ENCODE measurements at places on chromosomes 1 and 21.

- no peaks in the 10 kb centered on the region for H3K27me3 ChIP-seq
- H3K4me1 ChIP-seq = no peaks in the 10 kb centered on the region
- H3K36me3 ChIP-seq = no peaks in the 10 kb centered on the region
- no peak for DNase-seq
- H3K4me3 ChIP-seq = no peak overlapping the region
Measured at GRCh38 chr1:157584503-157584902, 13.4 kb downstream of the FCRL4 start.

GRCh38 chr1:198763298-198763714 is 124.5 kb downstream of the PTPRC start:
- no peaks in the 10 kb centered on the region for H3K4me1 ChIP-seq
- no peaks in the 10 kb centered on the region for H3K27me3 ChIP-seq
- no peaks in the 10 kb centered on the region for H3K36me3 ChIP-seq
- H3K4me3 ChIP-seq = no peak overlapping the region

- H3K36me3 ChIP-seq = no peaks in the 10 kb centered on the region
- H3K4me1 ChIP-seq = no peaks in the 10 kb centered on the region
- H3K27ac ChIP-seq = no peak overlapping the region
- H3K27me3 ChIP-seq = no peaks in the 10 kb centered on the region
- H3K4me3 ChIP-seq = no peak overlapping the region
Measured at GRCh38 chr1:220684890-220685289, 5.3 kb upstream of the C1orf115 start.

GRCh38 chr1:51519865-51520699 is 1.0 kb upstream of the EPS15 start:
- no peaks in the 10 kb centered on the region for H3K36me3 ChIP-seq
- no peaks in the 10 kb centered on the region for H3K4me1 ChIP-seq
- DNase-seq = no peak
- H3K4me3 ChIP-seq = no peak overlapping the region
- H3K27me3 ChIP-seq = no peaks in the 10 kb centered on the region
- H3K27ac ChIP-seq = no peak overlapping the region

GRCh38 chr1:4561205-4561604 is 93.2 kb upstream of the AJAP1 start:
- H3K27me3 ChIP-seq = no peaks in the 10 kb centered on the region
- H3K36me3 ChIP-seq = no peaks in the 10 kb centered on the region
- no peak for DNase-seq
- no peaks in the 10 kb centered on the region for H3K4me1 ChIP-seq
- H3K27ac ChIP-seq = no peak overlapping the region
- H3K4me3 ChIP-seq = no peak overlapping the region

DNA sequence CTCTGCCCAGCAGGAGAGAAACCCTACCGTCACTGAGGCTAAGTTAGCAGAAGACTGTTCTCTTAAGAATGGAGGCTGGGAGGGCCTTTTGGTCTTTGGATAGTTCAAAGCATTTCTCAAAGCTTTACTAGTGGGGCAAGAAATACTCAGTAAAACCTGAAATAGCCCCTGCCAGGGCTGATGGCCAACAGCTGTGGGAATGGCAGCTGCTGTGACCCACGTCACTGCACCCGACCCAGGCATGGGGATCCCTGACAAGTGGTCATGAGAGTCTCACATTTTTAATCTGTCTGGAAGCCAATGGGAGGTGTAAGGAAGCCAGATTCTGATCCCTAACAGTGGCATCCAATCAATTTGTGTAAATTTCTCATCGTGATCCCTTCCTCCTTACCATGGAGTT is 44.5 kb upstream of the ENAH start:
- H3K4me1 ChIP-seq = no peaks in the 10 kb centered on the region
- H3K36me3 ChIP-seq = no peaks in the 10 kb centered on the region
- no peak overlapping the region for H3K27ac ChIP-seq
- DNase-seq = no peak
- H3K27me3 ChIP-seq = no peaks in the 10 kb centered on the region

GRCh38 chr1:178160736-178161475 is 67.0 kb downstream of the RASAL2 start:
- H3K36me3 ChIP-seq = no peaks in the 10 kb centered on the region
- H3K4me1 ChIP-seq = no peaks in the 10 kb centered on the region
- no peaks in the 10 kb centered on the region for H3K27me3 ChIP-seq

DNA sequence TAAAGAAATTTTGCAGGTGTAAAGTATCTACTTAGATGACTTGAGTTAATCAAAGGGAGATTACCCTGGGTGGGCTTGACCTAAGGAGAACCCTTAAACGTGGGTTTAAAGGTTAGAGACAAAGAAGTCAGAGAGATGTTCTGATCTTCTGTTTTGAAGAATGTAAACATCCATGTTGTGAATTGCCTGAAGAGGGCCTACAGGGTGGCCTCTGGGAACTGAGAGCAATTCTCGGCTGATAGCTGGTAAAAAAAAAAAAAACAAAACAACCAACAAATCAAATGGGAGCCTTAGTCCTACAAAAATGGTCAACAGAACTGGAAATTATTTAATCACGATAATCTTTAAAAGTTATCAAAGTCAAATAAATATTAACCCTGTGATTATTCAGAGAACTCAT is 89.4 kb upstream of the BCL10 start:
- H3K36me3 ChIP-seq = no peaks in the 10 kb centered on the region
- no peaks in the 10 kb centered on the region for H3K27me3 ChIP-seq
- H3K27ac ChIP-seq = no peak overlapping the region

GRCh38 chr1:198798923-198799386 is 160.1 kb downstream of the PTPRC start:
- no peaks in the 10 kb centered on the region for H3K36me3 ChIP-seq
- H3K4me3 ChIP-seq = no peak overlapping the region
- no peak overlapping the region for H3K27ac ChIP-seq
- H3K4me1 ChIP-seq = no peaks in the 10 kb centered on the region
- no peak for DNase-seq

DNA sequence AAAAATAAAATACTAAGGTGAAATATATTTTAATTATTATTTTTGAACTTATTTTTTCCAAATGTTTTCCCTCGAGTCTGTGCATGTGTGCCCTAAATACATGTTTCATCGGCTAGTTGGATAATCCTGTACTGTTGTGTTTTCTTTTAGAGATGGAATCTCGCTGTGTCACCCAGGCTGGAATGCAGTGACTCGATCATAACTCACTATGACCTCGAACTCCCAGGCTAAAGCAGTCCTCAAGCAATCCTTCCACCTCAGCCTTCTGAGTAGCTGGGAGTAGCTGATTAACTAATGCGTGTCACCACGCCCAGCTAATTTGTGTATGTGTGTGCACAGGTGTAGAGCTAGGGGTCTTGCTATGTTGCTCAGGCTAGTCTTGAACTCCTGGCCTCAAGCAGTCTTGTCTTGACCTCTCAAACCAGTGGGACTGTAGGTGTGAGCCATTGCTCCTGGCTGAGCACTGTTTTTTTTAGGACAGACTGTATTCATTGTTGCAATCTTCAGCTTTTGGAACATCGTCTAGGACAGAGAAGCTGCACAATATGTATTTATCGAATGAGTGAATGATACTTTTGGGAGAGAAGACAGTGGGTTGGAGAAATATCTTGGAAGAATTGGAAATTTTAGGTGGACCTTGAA is 4.8 kb upstream of the TMCO1 start:
- no peak for DNase-seq
- no peak overlapping the region for H3K27ac ChIP-seq
- H3K27me3 ChIP-seq = no peaks in the 10 kb centered on the region
- 0 out of 2 replicates have a peak, but pooled peaks cover 5% of the 10 kb centered on the region for H3K36me3 ChIP-seq
- no peak overlapping the region for H3K4me3 ChIP-seq
- no peaks in the 10 kb centered on the region for H3K4me1 ChIP-seq

- H3K4me1 ChIP-seq = no peaks in the 10 kb centered on the region
- H3K27me3 ChIP-seq = peaks cover 2% of the 10 kb centered on the region
- H3K27ac ChIP-seq = no peak overlapping the region
Measured at GRCh38 chr1:20429296-20429695, 56.7 kb downstream of the CAMK2N1 start.

- no peak overlapping the region for H3K27ac ChIP-seq
- no peak overlapping the region for H3K4me3 ChIP-seq
- H3K27me3 ChIP-seq = no peaks in the 10 kb centered on the region
- no peak for DNase-seq
- H3K4me1 ChIP-seq = no peaks in the 10 kb centered on the region
Measured at GRCh38 chr1:107782217-107782845, 182.6 kb downstream of the VAV3 start.

DNA sequence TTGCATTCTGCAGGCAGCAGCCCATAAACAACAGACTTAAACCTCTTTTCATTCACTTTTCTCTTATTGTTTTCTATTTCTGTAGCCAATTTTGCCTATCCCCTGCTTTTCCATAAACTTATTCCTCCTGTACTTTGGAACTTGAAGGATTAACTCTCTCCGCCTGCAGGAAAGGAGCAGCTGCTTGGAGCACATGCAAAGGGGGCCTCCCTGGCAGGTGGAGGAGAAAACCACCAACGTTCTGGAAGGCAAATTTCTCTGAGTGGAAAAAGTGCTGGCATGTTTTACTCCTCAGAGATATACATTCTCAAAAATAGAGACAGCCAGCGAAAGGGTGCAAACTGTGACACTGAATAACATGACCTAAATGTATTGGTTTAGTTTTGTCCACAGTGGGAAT is 33.6 kb downstream of the RGS21 start:
- H3K36me3 ChIP-seq = no peaks in the 10 kb centered on the region
- no peaks in the 10 kb centered on the region for H3K4me1 ChIP-seq
- H3K27me3 ChIP-seq = no peaks in the 10 kb centered on the region
- no peak for DNase-seq
- H3K4me3 ChIP-seq = no peak overlapping the region

DNA sequence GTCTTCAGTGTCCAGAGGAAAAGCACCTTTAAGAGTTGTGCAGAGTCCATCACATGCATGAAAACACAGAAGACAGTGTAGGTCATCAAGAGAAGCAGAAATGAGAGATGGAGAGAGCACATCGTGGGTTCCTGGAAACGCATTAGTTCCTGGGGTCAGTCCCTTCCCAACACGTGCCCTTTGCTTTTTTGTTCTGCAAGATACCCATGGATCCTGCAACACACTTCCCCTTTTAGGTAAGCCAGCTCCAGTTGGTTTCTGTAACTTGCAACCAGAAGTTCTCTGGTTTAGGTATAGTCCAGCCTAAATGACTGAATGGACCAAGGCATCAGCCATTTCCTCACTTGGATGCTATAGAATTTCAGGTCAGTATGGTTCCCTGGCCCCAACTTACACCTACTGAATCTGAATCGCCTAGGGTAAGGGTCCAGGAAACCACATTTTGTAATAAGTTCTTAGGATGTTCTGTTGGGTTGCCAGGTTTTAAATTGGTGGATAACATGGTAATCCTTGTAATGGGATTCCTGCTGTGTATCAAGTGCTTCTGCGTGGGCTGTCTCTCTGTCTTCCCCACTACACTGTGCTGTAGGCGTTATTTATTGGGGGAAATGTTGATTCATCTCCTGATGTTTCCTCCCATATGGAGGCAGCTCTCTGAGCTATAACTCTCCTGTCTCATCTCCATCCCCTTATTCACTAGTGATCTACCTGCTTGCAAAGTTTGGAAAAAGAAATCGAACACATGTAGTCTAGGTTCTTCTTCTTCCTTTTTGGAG is 230.6 kb downstream of the TNR start:
- H3K4me1 ChIP-seq = no peaks in the 10 kb centered on the region
- H3K4me3 ChIP-seq = no peak overlapping the region
- H3K36me3 ChIP-seq = no peaks in the 10 kb centered on the region

DNA sequence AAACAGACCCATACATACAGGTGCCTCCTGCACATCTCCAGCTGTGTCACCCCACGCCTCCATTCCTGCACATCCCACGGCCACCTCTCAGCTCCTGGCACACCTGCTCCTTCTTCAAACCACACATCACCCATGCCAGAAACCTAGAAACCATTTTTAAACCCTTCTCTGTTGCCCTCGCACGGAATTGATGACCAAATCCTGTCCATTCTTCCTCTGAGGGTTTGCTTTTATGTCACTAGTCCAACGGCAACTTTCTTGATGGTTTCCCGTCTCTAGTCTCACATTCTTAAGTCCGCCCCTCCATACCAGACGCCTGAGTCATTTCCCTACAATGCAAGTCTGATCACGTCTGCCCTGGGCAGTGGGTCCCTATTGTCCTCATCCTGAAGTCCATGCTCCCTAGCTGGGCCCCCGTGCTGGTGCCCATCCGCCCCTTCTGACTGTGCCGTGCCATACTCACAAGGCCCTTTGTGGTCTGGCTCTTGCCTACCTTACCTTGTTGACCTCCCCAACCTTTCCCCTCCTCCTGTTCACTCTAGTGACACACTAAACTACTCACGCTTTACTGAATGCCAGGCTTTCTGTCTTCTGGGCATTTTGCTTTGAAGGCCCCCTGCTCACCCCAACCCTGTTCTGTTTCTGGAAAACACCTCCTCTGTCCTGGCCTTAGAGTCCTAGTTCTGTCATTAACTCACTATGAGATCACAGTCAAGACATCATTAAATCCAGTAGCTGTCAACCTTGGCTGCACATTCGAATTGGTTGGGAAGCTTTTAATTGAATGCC is 17.6 kb downstream of the SLC2A1 start:
- no peaks in the 10 kb centered on the region for H3K27me3 ChIP-seq
- H3K36me3 ChIP-seq = peaks cover 33% of the 10 kb centered on the region
- DNase-seq = no peak

DNA sequence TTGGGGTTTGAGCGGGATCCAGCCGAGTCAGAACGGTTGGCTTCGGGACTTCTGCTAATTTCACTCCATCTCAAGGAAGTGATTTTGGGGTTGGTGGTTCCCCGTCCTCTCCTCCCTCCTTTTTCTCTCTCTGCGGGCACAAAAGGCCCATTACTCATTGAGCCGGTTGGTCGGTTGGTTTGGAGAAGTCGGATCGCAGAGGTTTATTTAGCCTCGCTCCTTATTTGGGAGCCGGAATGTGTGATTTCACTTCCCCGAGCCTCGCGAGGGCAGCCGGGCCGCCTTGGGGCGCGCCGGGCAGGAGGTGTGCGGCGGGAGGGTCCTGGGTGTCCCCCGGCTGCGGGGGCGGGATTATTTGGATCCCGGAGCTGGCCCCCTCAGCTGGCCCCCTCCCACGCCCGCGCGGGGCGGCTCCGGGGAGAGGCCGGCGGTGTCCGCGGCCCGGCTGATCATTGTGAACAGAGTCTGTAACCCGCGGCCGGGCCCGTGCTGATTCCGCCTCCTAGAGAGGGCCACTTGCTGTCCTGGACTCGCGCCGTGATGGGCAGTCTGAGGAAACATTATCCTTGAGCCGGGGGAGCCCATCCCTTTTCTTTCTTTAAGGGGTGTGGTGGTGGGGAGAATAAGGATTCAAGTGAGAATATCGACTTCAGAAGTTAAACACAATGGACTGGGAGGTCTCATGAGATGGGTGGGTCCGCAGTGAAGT is 1.2 kb downstream of the MAPKAPK2 start:
- peaks cover 9% of the 10 kb centered on the region for H3K27me3 ChIP-seq
- H3K4me3 ChIP-seq = peak overlapping the region; percentile 82
- H3K36me3 ChIP-seq = no peaks in the 10 kb centered on the region
- H3K27ac ChIP-seq = peak overlapping the region; percentile 52
- peaks cover 27% of the 10 kb centered on the region for H3K4me1 ChIP-seq
- no peak for DNase-seq

DNA sequence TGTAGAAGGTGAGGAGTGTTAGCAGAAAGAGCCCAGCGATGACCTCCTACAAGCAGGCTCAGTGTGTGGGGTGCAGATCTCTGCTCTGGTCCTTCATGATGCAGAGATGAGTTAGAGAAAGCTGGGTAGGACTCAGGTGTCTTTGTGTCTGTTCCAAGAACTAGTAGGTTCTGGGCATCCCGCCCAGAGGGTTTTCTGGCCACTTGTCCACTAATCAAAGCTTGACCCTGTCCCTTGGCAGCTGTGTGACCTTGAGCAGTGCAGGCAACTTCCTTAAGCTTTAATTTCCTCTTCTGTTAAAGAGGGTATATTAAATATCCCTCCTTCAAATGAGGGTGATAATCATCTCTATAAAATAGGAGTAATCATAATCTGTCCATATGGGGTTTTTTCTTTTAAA is 54.7 kb upstream of the WNT4 start:
- H3K36me3 ChIP-seq = no peaks in the 10 kb centered on the region
- DNase-seq = no peak
- no peak overlapping the region for H3K27ac ChIP-seq
- H3K4me1 ChIP-seq = no peaks in the 10 kb centered on the region
- no peak overlapping the region for H3K4me3 ChIP-seq
- H3K27me3 ChIP-seq = no peaks in the 10 kb centered on the region
